ENCODE measurements at places on chromosomes 11 and 22.

DNA sequence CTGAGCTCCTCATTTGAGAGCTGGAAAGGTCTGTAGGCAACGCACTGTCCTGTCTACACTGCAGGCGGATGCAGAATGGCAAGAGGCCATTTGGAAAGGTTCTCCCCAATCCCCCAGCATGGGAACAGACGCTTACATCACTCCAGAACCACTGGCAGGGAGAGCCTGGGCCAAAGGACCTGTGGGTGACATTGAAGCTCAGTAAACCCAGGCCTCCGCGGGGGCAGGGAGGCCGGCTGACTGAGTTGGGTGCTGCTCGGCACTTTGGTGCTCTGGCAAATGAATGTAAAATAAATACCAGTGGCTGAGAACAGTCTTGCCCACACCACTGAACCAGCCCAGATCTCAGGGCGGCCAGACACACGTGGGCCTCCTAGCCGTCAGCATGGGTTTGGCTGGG is 22.4 kb downstream of the TOM1 start:
- DNase-seq: no peak

- DNase-seq: peak; percentile 79
These were observed 12.3 kb downstream of the SMPD1 start for GRCh38 chr11:6402561-6402981.

GRCh38 chr11:119081682-119082260 is 2.9 kb upstream of the HMBS start:
- DNase-seq: no peak

DNA sequence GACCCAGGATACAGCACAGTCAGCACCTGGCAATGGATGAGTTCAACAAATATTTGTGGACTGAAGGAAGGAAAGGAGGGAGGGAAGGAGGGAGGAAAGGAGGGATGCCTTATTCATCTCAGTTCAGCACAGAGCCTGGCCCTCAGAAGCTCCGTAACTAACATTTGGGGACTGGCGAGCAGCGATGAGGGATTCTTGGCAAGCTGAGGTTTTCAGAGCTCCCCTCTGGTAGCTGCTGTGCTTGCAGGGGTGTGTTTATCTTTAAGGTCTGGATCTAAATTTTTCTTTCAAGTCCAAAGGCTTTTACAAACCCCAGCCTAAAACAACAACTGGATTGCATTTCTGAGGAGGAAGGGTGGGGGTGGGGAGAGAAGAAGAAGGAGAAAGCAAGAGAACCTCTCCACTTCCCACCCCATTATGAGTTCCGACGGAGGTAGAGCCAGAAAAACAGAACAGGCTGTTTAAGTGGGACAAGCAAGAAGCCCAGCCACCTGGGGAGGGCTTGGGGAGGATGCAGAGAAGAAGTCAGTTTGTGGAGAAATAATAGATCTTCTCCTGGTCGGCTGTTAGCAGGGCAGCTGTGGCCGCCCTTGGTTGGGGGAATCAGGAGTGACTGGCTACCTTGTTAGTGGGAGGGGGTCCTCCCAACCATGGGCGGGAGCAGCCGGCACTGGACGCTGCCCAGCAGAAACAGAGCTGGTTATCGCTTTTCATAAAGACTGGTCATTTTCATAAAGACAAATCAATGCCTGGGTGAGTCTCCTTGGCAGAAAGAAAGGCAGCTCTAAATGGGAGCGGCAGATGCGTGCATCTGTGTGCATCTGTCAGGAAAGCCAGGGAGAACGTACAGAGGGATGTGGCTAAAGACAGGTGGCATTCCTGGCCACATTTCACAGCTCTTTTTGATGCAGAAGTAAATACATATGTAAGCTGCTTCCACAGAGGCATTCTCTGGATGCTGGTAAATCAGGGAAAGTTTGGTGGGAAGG is 78.0 kb downstream of the TSPAN18 start:
- no peak for DNase-seq

- DNase-seq: no peak
These were observed 8.4 kb downstream of the OR10V1 start for GRCh38 chr11:59705294-59705693.

DNA sequence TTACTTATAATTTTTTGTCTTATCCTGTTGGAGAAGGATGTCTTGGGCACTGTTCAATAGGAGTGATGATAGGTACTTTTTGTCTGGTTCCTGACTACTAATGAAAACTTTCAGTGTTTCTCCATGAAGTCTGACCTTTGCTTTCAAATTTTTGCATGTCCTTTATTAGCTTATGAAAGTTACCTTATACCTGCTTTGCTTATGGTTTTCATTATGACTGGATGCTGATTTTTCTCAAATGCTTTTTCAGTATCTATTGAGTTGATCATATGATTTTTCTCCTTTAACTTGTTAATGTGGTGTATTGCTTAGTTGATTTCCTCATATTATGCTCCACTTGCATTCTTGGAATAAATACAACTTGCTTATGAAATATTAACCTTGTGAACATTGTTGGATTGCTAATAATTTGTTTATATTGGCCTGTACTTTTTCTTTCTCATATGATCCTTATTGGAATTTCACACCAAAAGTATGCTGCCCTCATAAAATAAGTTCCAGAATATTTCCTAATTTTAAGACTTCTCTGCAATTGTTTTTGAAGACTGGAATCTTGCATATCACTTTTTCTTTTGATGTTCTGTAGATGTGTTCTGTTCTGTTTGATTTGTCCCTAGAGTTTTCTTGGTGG is 85.0 kb upstream of the SC5D start:
- no peak for DNase-seq

DNA sequence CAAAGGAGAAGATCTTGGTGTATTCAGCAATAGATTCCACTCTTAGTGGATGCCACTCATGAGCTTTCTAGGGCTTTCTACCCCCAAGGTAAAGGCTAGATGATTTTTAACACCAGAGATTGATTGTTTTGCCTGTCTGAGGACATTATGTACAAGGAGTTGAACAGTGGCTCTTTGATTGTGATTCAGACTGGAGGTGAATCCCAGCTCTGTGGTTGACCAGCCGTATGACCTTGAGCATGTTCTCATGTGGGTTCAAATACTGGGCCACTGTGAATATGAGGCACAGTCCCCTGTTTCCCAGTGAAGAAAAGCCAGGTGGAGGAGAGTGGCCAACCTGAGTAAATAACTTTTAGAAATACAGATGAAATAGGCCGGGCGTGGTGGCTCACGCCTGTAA is 24.0 kb upstream of the PARVB start:
- no peak for DNase-seq

Data from activated T-helper 1 cell treated with anti-CD3 and anti-CD28 coated beads, Interleukin-12 subunit alpha, Interleukin-12 subunit beta, Interleukin-2, Interleukin-4 antibody, amounts not matched to agents 30 ng/mL and 10 ng/mL and 1 ng/mL, durations not matched to agents 14 hours and 24 hours and 36 hours (primary cell).